ENCODE measurements at places on chromosomes 3 and 15.

GRCh38 chr3:184419171-184419570 lies 39.3 kb downstream of the CHRD start:
- DNase-seq: no peak

GRCh38 chr3:42743204-42743995 lies 29.7 kb downstream of the CCDC13 start:
- DNase-seq: no peak

DNA sequence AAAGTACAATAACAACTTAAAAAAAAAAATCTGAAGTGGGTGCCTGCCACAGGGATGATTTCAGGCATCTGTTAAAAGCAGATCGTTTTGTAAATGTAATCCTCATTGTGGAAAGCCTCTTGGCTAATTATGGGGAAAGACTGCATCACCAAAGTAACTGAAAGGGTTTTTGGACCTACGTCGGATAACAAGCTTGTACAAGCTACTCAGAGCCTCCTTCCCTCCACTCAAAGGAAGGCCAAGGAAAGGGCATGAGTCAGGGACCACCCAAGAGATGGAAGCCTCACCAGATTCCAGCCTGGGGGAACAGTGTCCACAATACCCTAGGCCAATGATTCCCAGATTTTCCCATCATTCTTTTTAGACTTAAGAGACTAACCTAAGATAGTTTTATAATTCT lies 84.3 kb downstream of the ATP1B3 start:
- peak; percentile 50 for DNase-seq

- peak; percentile 62 for DNase-seq
Observed at GRCh38 chr15:48096355-48096786, 24.4 kb upstream of the SLC24A5 start.

- DNase-seq: peak; percentile 69
Observed at GRCh38 chr3:180594631-180595558, 7.1 kb upstream of the TTC14 start.

DNA sequence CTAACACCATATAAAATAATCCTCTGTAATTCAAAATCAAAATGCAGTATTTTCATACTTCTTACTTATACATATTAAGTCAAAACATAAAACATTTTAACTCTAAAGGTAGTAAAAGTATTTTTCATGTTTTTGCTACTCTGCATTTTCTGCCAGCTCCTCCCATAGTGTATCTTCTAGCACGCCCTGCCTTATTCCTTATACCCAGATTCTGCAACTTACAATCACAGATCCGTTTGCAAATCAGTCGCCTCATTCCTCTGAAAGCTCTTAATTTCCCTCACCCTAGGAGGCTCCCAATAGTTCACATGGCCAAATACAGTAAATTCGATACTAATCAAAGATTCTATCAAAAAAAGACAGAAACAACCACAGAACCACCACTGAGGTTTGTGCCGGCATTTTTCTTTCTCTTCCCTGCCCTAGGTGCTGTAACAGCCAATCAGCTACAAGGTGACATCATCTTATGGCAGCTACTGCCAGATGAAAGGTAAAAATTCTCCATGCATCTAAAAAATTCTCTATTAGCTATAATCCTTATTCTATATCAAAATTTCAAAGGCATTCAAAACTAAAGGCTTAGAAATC lies 72.9 kb downstream of the CLASP2 start:
- peak; percentile 60 for DNase-seq

DNA sequence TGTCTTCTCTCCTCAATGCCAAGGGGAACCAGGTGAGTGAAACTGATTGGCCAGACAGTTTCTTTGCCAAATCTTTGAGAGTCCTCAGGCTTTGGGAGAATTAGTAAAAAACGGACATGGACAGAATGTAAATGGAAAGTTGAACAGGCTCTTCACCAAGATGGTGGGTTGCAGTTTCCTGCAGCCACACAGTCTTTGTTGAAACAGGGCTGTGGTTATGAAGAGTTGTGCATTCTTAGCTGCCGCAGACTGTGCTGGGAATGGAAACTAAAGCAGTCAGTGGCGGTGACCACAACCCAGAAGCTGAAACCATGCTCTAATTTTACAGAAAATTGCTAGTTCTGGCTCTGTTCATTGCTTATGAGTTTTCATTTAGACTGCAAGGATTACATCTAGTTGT lies 42.1 kb upstream of the TASOR start:
- DNase-seq: no peak

DNA sequence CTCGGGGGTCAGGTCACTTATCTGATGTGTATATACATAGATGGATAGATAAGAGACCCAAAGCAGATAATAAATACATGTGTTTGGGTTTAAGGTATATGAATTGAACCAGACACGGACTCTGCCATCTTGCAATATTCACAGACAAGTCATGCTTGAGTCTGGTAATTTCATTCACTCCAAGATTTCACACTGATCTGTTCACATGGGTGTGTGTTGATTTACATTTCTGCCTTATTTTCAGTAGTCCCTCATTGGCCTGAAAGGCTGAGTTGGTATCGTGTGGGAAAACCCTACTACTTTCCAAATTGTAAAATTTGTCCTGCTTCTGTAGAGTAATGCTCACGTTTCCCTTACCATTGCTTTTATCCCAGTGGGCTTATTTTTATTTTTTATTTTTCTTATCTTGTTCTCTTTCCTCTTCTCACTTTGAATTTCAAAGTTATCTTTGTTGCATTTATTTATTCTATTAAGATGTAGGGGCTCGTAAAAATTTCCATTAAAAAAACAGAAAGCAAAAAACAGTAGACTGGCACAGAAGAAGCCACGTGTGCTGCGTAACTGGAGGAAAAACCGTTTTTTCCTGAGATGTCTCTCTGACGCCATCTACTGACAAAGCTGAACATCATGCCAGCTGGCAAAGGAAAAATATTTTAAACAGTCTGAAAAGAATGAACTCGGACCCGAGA lies 10.8 kb upstream of the MFSD1 start:
- peak; percentile 59 for DNase-seq

- no peak for DNase-seq
Observed at GRCh38 chr3:194100856-194101390, 35.0 kb upstream of the HES1 start.

- no peak for DNase-seq
Observed at GRCh38 chr3:149282836-149283235, 50.6 kb downstream of the TM4SF18 start.

GRCh38 chr15:78007211-78007931 lies 70.1 kb downstream of the TBC1D2B start:
- DNase-seq: no peak

GRCh38 chr3:172591876-172592771 lies 68.9 kb upstream of the TNFSF10 start:
- no peak for DNase-seq

- DNase-seq: no peak
Observed at GRCh38 chr15:64979252-64979710, 10.4 kb downstream of the SPG21 start.

GRCh38 chr15:98782801-98783200 lies 134.5 kb downstream of the IGF1R start:
- DNase-seq: no peak

- no peak for DNase-seq
Observed at GRCh38 chr15:90790561-90790960, 73.4 kb downstream of the BLM start.

GRCh38 chr15:99473981-99474906 lies 91.5 kb upstream of the MEF2A start:
- DNase-seq: no peak

- no peak for DNase-seq
Observed at GRCh38 chr3:127677541-127678314, 5.0 kb downstream of the ABTB1 start.

- DNase-seq: peak; percentile 71
Observed at GRCh38 chr15:38253351-38253781, 730 bp downstream of the SPRED1 start.

DNA sequence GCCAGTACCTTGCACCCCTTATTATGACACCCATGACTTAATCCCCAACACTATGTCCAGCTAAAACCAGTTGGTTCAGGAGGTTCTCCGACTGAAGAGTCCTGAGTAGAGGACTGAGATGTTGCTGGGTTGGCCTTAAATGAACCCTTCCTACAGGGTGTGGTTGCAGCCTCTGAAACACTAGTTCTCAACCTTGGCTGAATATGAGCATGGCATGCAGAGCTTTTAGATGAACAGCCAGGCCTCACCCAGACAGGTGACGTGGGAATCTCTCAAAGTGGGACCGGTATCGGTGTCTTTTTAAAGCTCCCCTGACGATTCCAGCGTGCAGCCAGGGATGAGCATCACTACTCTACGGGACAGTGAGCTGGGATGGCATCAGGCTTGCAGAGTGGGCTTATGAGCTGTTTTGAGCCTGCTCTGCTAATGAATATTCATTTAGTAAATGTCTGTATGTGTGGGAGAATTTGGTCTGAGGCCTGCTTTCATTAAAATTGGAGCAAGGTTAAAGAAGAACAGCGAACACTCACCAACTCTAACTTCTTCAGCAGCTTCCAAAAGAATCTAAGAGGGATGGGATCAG lies 79.7 kb upstream of the PRICKLE2 start:
- no peak for DNase-seq

GRCh38 chr3:122690096-122690495 lies 9.5 kb downstream of the PARP14 start:
- peak; percentile 39 for DNase-seq

- peak; percentile 67 for DNase-seq
Observed at GRCh38 chr15:85318048-85318731, 62.2 kb upstream of the AKAP13 start.

DNA sequence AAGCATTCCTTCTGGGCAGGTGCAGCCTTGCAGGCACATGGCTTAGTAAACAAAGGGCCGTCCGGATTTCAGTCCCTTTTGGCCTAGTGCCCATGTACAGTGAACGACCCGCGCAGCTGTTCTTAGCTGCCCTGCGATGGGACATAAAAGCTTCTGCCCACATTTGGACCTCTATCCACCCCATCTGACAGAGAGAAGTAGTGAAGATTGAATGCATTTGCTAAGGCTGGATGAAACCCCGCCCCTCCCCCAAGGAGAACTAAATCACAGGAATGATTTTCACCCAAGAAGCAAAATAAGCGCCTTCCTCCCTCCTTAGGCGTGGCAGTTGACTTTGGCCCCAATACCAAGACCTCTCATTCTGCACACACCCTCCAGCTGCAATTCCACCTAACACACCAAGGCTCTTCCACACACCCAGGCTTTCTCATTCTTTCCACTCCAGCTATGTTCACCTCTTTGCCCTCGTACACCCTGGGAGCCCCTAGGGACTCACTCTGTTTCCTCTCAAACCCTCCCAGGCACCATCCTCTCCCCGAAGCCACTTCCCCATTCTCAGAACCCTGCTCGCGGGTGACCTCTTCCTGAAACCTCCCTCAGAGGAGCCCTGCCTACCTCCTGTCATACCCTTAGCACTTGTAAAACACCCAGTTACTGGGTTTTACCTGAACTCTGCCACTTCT lies 14.1 kb upstream of the HRH1 start:
- DNase-seq: peak; percentile 67

DNA sequence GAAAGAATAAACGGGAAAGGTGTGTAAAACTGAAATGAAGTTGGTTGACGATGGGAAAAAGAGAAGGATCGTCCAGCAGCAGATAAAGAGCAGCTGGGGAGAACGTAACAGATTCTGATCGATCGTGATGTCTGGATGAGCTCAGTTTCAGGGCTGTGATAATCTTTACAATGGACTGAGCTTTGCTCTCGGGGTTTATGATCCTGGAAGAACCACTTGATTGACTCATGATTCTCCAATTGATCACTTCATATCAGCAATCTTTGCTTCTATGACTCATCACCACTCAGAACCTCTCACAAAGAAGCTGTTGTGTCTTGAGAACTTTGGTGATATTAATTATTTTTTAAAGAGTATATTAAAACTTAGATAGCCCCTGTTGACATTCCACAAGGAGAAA lies 690.7 kb downstream of the TUSC7 start:
- DNase-seq: no peak

DNA sequence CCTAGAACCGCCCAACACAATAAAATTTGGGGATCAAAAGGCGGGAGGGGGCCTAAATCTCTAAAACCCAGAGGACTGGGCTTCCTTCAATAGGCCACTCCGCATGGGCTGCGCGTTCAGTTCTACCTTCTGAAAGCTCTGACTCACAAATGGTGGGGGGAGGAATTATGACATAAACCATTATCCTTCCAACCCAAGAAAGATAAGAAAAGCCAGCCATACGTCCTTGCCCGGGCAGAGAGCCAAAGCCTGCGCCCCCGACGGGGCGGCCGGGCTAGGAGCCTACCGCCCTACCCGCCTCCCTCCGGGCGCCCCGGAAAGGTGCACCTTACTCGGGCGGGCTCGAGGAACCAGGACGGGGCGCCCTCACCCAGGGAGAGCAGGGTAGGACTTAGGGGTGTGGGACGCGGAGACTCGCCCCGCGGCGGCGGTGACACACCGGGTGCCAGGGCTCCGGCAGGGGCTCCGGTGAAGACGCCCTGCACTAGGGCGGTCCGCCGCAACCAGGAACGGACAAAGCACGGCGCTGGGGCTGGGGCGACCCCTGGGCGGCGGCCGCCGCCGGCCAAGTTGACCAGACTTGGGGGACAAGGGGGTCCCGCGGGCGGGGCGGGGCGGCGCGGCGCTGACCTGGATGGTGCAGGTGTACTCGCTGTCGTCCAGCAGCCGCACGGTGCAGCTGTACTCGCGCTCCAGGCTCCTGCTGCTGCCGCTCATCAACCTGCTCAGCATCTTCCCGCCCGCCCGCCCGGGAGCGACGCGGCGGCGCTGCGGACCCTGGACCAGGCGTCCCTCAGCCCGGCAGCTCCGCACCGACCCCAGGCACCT lies 534 bp downstream of the FRMD5 start:
- peak; percentile 75 for DNase-seq

- DNase-seq: no peak
Observed at GRCh38 chr3:114804099-114804498, 343.0 kb downstream of the ZBTB20 start.

DNA sequence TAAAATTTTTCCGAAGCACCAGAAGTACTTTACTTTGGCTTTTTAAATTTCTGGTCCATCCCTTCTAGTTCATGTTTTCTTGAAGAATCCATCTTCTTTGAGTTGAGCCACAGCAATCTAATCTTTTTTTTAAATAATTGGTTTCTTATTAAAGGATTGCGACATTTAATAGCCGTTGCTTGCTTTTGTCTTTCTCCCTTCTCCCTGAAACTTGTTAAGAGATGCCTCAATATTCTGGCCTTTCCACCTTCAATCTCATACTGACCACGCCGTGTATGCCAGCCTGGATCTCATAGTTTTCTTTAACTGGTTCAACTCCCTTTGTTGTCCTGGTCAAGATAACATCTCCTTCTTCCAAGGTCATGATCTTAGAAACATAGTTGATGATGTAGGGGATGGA lies 18.4 kb upstream of the RPLP1 start:
- DNase-seq: no peak

GRCh38 chr15:68548364-68548763 lies 30.4 kb upstream of the CORO2B start:
- DNase-seq: no peak

GRCh38 chr3:25897019-25897418 lies 107.1 kb downstream of the OXSM start:
- DNase-seq: no peak
